ENCODE measurements at places on chromosomes 11 and 22. TPM values are rescaled to one million over a fixed set of nuclear protein-coding genes. Genes with fewer than 3 reads are reported as not detected.

Gene MCHR1
- total RNA-seq: not detected

Gene TRPC6
- not detected for total RNA-seq

Gene PHOX2A
- total RNA-seq: not detected

Gene DENND6B
- 10.3 TPM for total RNA-seq

Gene APOL4
- not detected for total RNA-seq

Gene ARFGAP3
- total RNA-seq: 33.2 TPM

Gene CDHR5
- total RNA-seq: not detected

Gene RAB39A
- total RNA-seq: 2.4 TPM

Gene FTH1
- total RNA-seq: 1,265 TPM

Gene DCDC1
- not detected for total RNA-seq

Gene ACRV1
- total RNA-seq: not detected

Gene OR51B5
- 0.67 TPM for total RNA-seq

Gene TUBGCP6
- 139 TPM for total RNA-seq

Gene NR1H3
- total RNA-seq: 7.6 TPM

Gene SCGB1C1
- not detected for total RNA-seq

Gene SF3B2
- total RNA-seq: 214 TPM

Gene ZNF280B
- total RNA-seq: 3.5 TPM

Gene LRP4
- not detected for total RNA-seq

Gene ASPHD2
- total RNA-seq: 7.3 TPM

Gene FIBIN
- total RNA-seq: not detected

Gene OR51I1
- not detected for total RNA-seq

Gene DNHD1
- total RNA-seq: 59.6 TPM

Gene KDM4D
- 0.44 TPM for total RNA-seq

Gene OR5L1
- not detected for total RNA-seq

Gene OR2AT4
- total RNA-seq: not detected

Gene ATP5MG
- total RNA-seq: 118 TPM

Gene GDPD4
- not detected for total RNA-seq

Gene KCNJ4
- total RNA-seq: not detected

Gene TBX1
- total RNA-seq: not detected

Gene INPP5J
- total RNA-seq: 0.52 TPM

Measured in B cell (primary cell).